ENCODE measurements at places on chromosomes 6 and 20. TPM values are rescaled to one million over a fixed set of nuclear protein-coding genes. Genes with fewer than 3 reads are reported as not detected.

The WFDC2 gene
- total RNA-seq = not detected

The METTL24 gene
- total RNA-seq = not detected

The DNAAF9 gene
- total RNA-seq = 13.2 TPM

The DEFB123 gene
- not detected for total RNA-seq

The CAP2 gene
- 15.8 TPM for total RNA-seq

The MYLK2 gene
- total RNA-seq = 0.40 TPM

The BPIFB2 gene
- total RNA-seq = not detected

The FAM184A gene
- total RNA-seq = 0.26 TPM

The DLK2 gene
- 0.25 TPM for total RNA-seq

The TP53TG5 gene
- not detected for total RNA-seq

The MOG gene
- total RNA-seq = not detected

The MMP24 gene
- total RNA-seq = 0.78 TPM

The CST7 gene
- not detected for total RNA-seq

The FGD2 gene
- not detected for total RNA-seq

The DEF6 gene
- 0.25 TPM for total RNA-seq

The SYTL3 gene
- 1.3 TPM for total RNA-seq

The LZTS3 gene
- 3.2 TPM for total RNA-seq

The VSX1 gene
- total RNA-seq = not detected

The TUBE1 gene
- 14.6 TPM for total RNA-seq

Data from pulmonary artery endothelial cell (primary cell).